ENCODE measurements at places on chromosomes 7 and 10. TPM values are rescaled to one million over a fixed set of nuclear protein-coding genes. Genes with fewer than 3 reads are reported as not detected.

- no peak for DNase-seq
Observed at GRCh38 chr10:117204316-117204715, 7.0 kb downstream of the KCNK18 start.

- DNase-seq, result no peak
Observed at GRCh38 chr7:121516821-121517220, 120.7 kb upstream of the FAM3C start.

DNA sequence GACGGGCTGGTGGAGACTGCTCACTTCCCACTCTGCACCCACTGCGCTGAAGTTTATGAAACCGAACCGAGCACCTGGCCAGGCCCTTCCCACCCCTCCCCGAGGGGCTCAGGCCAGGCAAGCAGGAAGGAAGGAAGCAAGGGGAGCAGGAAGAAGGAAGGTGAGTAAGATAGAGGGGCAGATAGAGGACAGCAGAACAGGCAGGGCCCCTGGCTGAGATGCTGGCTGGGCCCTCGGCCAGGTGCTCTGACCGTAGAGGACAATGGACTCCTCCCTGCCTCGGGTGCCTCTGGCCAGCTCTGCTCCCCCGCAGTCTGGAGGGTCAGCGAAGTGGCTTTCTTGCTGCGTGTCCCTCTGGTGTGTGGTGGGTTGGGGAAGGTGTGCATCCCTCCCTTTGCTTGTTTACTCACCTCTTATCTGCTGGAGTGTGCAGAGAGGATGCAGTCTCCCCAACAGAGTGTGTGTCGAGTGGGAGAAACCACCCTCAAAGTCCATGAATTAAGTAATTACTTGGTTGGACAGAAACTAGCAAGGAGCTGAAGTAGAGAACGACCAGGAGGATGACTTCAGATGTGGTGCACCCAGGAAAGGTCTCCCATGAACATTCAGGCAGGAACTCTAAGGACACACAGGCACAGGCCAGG, 82.8 kb upstream of the PPP2R2D start:
- DNase-seq, result no peak

DNA sequence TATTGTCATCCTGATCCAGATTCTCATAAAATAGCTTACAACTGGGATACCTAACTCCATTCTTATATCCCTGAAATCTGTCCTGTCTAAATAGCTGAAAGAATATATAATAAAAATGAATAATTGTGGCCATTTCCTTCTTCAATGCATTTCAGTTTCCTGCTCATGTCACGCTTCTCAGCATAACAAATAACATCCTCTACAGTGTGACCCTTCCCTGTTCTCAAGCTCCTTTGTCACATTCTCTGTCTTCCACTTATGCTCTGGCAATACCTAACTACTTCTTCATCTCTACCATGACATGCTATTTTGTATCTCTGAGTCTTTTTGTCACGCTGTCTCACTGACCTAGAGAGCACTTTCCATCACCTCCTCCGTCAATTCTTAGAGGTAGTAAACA, 884.1 kb upstream of the LRRTM3 start:
- no peak for DNase-seq

DNA sequence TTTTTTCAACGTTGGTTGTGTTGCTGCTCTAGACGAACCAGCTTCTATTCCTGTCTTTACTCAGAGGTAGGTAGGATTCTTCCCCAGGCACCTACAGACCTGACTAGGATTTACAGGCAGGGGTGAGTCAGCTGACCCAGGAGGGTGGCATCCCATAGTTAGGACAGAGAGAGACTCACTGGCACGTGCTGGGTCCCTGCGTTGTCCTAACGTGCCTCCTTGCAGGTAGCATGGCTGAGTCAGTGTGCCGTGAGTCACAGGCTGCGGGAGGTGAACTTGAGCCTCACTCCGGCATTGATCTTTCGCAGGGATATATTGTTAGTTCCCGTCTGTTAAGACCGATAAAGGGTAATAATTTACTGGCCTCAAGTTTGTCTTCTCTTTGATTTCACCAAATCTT, 96.5 kb downstream of the PFKFB3 start:
- no peak for DNase-seq

DNA sequence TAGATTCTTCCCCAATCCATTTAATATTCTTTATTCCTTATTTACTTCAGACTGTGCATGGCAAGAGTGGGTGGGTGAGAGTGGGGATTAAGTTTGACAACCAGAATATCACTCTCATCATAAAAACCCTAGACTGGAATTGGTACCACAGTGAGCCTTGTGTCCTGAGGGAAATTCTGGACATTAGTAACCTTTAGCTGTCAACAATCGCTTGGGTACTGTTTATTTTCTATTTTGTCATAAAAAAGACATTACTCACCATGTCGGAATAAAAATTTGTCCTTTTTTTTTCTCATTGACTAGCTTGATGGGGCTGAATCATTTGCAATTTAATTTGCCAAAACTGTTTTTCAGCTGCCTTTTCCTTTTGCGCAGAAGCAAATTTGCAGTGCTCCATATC, 176.1 kb upstream of the SEMA3C start:
- DNase-seq, result no peak

DNA sequence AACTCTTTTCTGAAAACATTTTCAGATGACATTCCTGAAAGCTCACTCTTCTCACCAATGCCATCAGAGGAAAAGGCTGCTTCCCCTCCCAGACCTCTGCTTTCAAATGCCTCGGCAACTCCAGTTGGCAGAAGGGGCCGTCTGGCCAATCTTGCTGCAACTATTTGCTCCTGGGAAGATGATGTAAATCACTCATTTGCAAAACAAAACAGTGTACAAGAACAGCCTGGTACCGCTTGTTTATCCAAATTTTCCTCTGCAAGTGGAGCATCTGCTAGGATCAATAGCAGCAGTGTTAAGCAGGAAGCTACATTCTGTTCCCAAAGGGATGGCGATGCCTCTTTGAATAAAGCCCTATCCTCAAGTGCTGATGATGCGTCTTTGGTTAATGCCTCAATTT, 16.5 kb downstream of the ANLN start:
- DNase-seq, result no peak

DNA sequence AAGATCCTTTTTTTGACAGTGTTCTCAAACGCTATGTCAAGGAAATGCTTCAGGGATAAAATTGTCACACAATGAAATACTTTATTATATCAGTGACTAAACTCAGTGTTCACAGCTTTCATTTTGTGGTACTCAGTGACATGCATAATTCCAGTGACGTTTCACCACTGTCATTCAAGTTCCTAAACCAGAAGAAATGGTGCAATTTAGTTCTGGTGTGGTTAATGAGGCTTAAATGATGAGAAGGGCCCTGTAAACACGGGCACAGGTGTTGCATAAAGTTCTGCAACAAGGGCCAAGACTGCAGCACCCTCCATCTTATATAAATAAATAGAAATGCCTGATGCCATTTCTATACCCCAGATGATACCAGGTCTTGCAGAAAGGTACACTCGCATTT, 1247.1 kb downstream of the GATA3 start:
- no peak for DNase-seq

DNA sequence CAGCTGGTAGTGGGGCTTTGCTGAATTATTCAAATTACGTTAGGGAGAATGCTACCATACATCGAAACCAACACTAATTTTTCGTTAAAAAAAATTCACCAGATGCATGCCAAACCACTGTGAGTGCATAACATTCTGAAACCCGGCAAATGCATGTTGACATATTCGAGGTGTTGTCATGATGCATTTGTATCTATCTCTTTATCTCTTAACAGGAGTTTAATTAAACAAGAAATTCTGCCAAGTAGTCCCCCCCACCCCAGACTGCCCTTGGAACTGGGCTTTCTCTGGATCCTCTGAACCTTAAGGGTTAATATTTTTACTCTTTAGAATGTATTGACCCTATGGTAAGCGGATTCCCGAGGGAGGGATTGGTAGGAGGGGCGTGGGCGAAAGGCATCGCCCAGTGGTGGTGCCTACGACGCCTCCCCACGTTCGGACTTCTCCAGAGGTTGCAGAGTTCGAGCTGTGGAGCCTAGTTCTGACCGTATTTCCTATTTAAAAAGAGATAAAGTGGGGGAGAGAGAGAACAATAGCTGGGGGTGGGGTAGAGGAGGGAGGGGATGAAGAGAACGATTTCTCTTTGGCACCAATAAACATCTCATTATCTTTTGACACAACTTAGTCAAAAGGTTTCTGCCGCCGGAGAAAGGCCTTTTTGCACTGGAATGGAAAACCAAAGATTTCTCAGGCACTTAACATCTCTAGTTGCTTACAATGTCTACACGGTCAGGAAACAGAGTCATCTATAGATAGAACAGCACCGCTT, 7.2 kb downstream of the DLX6 start:
- DNase-seq, result no peak

DNA sequence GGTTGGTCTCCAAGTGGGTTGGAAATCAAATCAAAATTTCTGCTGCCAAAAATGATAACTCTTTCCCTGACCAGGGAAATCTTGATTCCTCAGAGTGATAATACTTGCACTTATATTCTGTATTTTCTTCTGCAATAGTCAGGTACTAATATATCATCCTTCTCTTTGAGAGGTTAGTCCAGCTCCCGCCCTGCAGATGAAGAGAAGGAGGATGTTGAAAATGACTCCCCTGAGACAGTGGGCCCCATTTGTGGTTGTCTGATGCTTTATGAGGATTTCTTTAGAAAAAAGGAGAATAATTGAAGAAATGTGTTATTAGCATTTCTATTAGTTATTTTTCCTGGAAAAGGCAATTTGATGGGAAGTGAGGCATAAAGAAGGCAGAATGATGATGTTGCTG, 213.0 kb downstream of the SEC23IP start:
- DNase-seq, result no peak

DNA sequence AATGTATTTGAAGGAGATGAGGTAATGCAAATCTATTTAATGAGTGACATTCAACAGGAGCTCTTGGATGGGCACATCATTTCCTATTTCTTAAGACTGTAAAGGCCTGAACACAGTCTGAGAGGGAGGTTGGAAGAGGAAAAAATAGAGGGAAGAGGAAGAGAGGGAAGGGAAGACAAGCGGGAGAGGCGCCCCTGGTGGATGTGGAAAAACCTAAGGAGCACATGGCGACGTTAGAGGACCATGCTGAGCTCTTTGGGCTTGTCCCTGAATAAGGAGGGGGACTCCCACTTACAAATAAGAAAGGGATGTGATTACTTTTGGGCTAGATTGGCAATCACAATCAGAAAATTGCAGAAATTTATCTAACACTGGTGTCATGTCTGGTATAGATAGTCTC, 19.6 kb downstream of the SUN3 start:
- DNase-seq, result no peak

DNA sequence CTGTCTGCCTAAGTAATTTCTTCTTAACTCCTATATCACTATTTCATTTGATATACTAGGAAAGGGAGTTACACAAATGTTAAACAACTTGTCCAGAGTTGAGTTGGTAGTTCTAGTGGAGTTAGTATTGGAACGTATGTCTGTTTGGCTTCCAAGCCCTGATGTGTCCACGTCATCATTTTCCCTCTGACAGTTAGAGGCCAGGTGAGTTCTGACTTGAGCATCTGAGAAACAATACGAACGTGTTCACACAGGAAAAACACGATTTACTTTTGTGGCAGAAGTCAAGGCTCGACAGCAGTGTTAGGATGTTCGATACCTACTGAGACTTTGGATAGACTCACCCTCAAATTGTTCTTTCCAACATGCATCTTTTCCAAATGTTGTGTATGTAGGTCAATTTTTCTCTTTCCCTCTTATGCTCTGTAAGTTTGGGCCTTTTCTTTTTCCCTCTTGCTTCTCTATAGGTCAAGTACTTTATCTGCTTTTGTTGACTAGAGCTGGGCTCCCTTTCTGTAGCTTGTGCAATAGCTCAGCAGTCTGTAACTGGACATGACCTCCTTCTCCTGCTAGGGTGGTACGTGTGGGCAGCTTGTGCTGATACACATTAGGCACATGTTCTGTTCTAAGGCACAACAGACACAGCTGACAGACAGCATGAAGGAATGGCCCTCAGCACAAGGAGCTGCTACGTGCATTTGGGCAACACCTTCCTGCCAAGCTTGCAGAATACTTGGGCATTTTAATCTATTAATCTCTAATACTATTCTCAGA, 222.9 kb downstream of the PTEN start:
- DNase-seq, result no peak

- DNase-seq, result no peak
Observed at GRCh38 chr10:85603151-85603940, 763.2 kb downstream of the GRID1 start.

Gene ANKRD16
- 9.6 TPM for total RNA-seq

Gene PSD
- 30.9 TPM for total RNA-seq

Gene DYDC2
- not detected for total RNA-seq

Gene GATAD1
- 33.2 TPM for total RNA-seq

Gene CPN1
- total RNA-seq, result not detected

Gene FLNC
- total RNA-seq, result 25.6 TPM

Gene ZCWPW1
- total RNA-seq, result 6.3 TPM

Gene LIPJ
- total RNA-seq, result 0.15 TPM

Gene INA
- total RNA-seq, result not detected

Gene SPDYE5
- total RNA-seq, result not detected

Gene NET1
- 60.4 TPM for total RNA-seq
